Melanocyte of skin (primary cell): ENCODE measurements at places on chromosomes 3 and 15. TPM values are rescaled to one million over a fixed set of nuclear protein-coding genes. Genes with fewer than 3 reads are reported as not detected.

Gene DAPK2
- total RNA-seq = 0.69 and 1.8 TPM in 2 replicates

Gene LMOD3
- total RNA-seq = not detected in 2 replicates

Gene LRRC49
- 3.7 and 3.9 TPM in 2 replicates for total RNA-seq

Gene GDPGP1
- 12.0 and 13.1 TPM in 2 replicates for total RNA-seq
